Memory B cell (primary cell): ENCODE measurements at places on chromosomes 16 and 17.

DNA sequence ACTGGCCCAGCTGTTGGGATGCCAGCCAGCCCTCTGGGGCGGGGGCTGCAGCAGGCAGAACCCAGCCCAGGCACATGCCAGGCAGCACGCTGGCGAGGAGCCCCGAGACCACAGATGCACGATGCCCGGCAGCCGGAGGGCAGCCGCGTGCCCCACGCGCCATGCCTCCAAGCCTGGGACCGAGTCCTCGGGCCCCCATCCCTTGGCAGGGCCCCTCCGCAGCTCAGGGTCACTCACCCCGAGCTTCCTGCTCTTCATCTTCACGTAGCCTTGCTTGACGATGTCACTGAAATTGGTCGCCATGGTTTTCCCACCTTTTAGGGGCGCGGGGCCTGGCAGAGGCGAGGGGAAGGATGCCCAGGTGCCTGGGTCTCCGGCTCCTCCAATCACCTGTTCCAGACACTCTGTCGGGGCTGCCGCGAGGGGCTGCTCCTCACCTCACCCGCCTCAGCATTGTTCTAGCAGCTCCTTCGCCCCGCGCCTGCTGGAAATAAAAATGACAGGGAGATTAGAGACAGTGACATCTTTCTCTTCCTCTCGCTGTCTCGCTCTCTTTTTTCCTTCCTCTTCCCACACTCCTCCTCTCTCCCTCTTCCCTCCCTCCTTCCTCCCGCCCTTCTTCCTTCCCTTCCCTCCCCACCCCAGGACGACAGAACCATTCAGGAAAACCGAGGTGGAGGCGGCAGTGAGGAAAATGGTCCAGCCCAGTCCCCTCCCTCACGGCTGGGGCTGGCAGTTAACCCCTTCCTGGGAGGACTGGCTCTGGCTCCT lies 6.9 kb downstream of the DOK4 start:
- DNase-seq = no peak

DNA sequence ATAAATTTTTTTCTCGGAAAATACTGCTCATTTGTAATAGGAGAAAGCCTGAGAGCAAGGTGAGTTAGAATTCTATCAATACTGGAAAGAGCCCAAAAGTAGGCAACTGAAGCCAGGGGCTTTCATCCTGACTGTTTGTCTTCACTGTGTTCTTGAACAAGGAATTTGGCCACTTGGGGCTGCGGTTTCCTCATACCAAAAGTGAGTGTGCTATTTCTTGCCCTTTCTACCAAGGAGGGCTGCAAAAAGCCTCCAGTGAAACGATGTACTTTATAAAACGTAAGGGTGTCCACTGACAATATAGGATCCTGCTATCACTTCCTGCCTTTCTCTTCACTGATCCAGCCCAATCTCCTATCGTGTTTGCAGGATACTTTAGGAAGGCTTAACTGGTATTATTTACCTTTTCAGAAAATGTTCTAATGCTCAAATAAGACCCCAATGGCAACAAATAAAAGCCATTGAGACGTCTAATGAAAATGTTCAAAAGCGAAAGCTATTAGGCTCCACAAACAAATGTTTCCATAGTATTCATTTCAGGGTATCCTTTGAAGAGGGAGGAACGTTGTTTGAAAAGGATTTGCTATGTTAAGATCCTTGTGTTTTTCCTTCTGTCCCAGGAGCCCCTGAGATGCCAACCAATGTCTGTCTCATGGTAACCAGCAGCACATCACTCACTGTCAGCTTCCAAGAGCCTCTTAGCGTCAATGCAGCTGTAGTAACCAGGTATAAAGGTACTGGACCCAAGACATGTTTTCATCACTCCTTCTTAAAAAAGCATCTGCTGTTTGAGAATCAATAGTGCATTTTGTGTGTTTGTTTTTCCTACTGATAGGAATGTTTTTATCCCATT lies 219.3 kb upstream of the NOG start:
- no peak for DNase-seq

- DNase-seq = no peak
Observed at GRCh38 chr17:50842506-50843149, 7.2 kb downstream of the WFIKKN2 start.

- no peak for DNase-seq
Observed at GRCh38 chr17:1351971-1352370, 48.1 kb downstream of the YWHAE start.

DNA sequence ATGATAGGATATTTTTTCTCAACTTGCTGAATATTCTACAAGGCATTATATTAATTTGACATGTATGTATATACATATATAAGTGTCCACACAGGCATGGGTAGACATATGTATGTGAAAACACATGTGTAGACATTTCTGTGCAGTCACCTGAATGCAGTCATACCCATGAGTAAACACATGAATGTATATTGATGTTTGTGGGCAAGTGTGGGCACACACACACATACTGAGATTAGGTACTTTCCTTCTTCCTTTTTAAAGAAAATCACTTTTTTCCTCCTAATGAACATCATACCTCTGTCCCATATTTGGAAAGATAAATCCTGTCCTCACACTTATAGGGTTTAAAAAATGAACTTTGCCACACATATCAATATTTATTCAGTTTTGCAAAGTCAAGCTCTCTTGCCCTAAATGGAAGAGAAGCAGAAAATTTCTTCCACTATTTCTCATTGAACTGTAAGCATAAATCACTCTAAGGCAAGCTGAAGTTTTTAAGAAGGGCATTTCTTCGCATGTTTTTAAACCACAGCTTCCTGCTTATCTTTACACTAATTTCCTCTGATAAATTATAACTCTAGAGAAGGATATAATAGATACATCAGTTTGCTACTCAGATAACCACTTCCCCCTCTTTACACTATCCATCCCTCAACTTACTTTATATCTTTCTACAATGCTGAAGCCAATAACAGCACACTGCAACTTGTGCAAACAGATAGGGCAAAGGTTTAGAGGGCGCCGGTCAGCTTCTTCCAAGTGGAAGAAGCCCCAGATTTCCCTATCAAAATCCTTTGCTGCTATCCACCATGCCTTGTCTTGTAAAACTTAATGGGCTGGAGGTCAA lies 49.6 kb upstream of the LRRC37A3 start:
- DNase-seq = no peak

GRCh38 chr17:40344421-40345160 lies 19.9 kb downstream of the GJD3 start:
- DNase-seq = peak; percentile 38

GRCh38 chr16:28915181-28915580 lies 9.9 kb downstream of the RABEP2 start:
- no peak for DNase-seq
